Putamen (tissue), 1 donor: ENCODE measurements at places on chromosomes 6 and 20.

GRCh38 chr20:62287759-62288534, 14.8 kb upstream of the ADRM1 start:
- DNase-seq = no peak

DNA sequence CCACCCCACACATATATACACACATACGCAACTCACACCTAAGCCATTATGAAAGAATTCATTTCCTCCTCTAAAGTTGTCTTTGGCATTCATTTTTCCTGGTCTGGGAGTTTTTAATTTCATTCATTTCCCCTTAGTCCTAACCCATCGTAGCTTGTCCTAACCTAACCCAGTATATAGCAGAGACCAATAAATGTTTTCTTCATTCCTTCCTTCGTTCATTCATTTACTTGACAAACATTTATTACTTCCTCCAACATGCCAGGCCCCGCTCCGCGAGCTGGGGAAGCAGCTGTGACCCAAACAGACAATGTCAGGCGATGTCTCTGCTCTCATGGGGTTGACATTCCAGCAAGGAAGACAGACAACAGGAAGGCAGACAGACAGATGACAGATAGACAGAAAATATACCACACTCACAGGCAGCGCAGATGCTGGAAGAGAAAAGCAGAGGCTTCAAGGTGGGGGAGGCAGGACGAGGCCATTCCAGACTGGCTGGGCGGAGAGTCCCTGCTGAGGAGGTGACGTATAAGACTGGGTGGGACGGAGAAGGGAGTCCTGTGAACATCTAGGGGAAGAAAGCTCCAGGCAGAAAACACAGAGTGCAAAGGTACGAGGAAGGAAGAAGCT, 33.7 kb upstream of the SIRPA start:
- no peak for DNase-seq

DNA sequence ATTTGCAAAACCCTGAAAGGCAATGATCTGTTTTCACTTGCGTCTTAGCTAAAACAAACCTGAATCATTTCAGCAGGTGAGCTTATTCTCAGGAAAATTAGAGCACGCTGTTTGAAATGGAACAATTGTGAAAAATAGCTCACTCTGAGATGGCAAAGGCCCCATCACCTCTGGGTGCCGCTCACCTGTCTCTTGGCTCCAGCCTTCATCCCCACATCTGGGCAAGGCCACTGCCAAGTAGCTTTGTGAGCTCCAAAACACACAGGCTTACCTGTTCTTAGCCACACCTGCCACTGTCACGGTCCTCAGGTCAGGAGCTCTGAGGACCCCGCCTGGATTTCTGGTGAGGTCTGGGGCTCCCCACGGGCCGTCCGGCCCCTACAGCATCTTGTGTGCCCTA, 66.7 kb downstream of the SMOC2 start:
- DNase-seq = no peak

DNA sequence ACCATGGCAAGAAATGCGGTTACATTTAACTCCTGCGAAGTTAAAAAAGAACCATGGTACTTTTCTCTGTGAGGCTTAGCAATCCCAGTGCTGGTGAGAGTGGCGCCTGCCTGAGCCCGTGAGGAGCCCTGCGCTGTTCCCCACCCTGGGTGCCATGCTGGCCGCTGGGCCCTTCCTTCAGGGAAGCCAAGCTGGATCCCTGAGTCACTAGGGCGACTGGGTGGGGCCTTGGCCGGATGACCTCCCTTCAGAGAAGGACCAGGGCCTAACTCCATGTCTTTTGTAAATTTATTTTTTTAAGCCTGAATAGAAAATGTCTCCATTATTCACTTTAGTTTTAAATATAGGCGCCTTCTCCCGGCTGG, 209.1 kb downstream of the ERMARD start:
- no peak for DNase-seq

DNA sequence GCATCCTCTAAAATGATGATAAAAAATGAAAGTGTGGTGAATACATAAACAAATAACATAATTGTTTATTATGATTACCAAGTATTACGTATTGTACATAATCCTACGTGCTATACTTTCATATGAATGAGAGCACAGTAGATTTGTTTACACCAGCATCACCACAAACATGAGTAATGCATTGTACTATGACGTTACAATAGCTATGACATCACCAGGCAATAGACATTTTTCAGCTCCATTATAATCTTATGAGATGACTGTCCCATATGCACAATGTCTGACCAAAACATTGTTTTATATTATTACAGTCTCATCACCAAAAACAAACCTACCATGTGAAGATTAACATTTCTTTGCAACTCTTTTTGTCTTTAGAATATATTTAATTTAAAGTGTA, 225.7 kb upstream of the TENT5A start:
- no peak for DNase-seq

DNA sequence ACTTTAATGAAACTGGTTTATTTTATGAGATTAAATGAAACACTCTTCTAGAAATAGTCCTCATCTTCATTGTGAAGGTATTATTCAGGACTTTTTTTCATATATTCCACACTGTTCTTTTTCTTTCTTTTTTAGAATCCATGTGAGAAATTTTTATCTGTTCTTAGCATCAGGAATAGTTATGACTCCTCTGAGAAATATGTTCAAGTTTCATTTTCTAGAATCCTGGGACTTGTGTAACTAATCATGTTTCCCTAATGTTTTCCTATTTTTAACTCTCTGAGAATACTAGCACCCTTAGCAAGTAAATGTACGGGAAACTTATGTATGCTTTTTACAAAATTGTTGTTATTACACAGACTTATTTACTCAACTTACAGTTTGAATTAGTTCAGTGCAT, 407.8 kb downstream of the CBLN4 start:
- no peak for DNase-seq

- DNase-seq = peak; percentile 12
Observed at GRCh38 chr20:48154040-48154765, 368.9 kb upstream of the SULF2 start.

- DNase-seq = no peak
Observed at GRCh38 chr6:108735310-108736001, 112.8 kb upstream of the ARMC2 start.

- DNase-seq = no peak
Observed at GRCh38 chr20:9270831-9271230, 201.9 kb downstream of the PLCB4 start.

- no peak for DNase-seq
Observed at GRCh38 chr6:82568290-82568993, 204.8 kb downstream of the TPBG start.

GRCh38 chr6:12348530-12349511, 58.7 kb downstream of the EDN1 start:
- no peak for DNase-seq

GRCh38 chr6:108795122-108795521, 53.1 kb upstream of the ARMC2 start:
- no peak for DNase-seq

GRCh38 chr20:3000852-3001523, 42.4 kb upstream of the GNRH2 start:
- peak; percentile 57 for DNase-seq

DNA sequence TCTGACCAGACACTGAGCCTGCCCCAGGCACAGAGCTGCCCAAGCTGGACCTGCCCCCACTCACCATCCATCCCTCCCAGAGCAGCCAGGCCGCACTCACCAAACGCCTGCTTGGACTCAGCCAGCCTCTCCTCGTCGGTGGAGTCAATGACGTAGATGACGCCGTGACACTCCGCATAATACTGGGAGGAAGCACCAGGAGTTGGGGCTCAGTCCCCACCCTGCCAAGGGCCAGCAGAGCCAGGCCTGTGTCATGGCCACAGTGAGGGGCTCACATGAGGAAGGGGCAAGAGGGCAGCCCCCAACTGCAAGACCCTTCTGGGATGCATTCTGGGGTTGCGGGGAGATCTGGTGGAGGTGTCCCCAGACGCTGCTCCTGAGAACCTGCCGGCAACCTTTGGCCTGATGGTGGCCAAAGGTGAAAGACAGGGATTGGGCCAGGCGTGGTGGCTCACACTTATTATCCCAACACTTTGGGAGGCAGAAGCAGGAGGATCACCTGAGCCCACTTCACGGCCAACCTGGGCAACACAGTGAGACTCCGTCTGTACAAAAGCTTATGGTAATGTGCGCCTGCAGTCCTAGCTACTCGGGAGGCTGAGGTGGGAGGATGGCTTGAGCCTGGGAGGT, 5.6 kb downstream of the ARFRP1 start:
- no peak for DNase-seq

DNA sequence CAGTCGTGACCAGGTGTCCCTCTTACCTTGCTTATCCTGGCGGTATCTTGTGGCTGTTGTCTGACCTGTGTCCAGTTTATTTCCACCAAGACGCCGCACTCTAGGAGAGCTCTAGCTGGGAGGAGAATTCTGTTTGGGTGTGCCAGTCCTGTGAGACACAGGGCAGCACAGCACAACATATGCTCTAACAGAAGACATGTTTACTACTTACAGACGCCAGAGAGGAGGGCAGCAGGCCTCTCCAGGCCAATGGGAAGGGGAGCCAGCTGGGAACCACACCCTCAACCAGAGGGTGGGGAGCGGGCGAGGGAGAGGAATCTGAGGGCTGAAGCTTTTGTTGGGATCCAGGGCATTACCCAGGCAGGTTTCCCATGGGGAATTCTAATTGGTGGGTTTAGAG, 25.2 kb upstream of the FERMT1 start:
- no peak for DNase-seq

DNA sequence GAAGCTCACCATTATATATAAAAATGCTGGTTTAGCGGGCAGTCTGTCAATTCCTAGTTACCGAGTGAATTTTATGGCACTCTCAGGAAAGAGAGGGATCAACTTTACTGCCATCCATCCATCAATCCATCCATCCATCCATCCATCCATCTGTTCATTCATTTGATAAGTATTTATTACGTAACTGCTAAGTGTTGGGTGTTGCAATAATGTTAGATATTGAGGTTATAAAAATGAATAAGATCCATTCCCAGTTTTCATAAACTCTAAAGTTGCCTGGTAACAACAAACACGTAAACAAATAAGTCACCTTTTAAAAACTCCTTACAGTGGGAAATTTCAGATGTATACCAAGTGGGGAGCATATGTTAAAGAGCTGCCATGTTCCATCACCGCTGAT, 36.8 kb downstream of the SASH1 start:
- DNase-seq = no peak

GRCh38 chr6:134452906-134453305, 135.0 kb upstream of the SGK1 start:
- no peak for DNase-seq

GRCh38 chr6:118810420-118811027, 83.4 kb upstream of the ASF1A start:
- DNase-seq = no peak

DNA sequence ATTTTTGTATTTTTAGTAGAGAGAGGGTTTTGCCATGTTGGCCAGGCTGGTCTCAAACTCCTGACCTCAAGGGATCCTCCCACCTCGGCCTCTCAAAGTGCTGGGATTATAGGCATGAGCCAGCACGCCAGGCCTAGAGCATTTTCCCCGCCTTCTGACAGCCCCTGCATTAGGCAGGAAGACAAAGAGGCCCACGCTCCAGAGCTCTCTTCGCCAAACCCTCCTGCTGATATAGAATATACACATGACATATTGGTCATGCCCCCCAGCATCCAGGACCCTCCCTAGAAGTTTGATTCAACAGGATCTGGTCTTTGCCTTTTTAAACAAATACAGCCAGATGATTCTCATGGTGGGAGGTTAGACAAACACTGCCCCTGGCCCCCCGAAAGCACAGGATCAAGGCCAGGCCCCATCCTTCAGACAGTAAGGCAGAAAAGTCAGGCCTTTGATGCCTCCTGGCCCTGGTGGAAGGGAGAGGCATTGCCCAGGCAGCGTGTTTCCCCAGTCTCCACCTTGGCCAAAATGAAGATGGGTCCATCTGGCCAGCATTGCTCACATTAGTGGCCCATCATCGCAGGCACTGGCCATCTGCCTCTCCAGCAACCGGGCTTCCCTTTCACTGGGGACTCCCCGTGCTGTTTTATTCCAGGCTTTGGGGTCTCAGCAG, 4.4 kb downstream of the SULF2 start:
- DNase-seq = no peak

- DNase-seq = no peak
Observed at GRCh38 chr6:135310291-135310690, 129.2 kb downstream of the MYB start.

DNA sequence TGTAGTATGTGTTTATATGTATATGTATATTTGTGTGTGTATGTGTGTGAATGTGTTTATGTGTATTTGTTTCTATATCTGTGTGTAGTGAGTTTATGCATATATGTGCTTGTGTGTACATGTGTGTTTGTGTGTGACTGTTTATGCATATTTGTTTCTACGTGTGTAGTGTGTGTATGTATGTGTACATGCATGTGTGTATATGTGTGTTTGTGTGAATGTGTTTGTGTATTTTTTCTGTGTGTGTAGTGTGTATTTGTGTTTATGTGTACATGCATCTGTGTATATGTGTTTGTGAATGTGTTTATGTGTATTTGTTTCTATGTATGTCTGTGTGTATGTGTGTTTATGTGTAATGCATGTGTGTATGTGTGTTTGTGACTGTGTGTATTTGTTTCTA, 12.1 kb upstream of the SMOC2 start:
- DNase-seq = no peak
